Effector CD8-positive, alpha-beta T cell (primary cell): ENCODE measurements at places on chromosomes 2 and 18.

DNA sequence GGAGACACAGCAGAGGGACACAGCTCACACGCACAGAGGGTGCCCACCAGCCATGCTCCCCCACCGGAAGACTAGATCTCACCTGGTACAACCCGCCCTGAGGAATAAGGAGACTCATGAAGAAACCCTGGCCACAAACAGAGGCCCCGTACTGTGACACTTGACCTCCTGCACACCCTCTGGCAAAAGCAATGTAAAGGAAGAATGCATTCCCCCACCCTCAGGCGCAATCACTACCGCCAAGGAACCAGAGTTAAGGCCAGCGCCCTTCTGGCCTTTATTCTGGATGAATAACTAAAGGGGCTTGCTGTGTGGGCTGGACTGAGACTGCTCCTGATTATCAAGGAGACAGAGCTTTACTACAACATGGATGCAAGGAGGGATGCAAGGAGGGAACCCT, 509.2 kb upstream of the SPHKAP start:
- no peak for DNase-seq

- no peak for DNase-seq
Observed at GRCh38 chr2:112724591-112725525, 4.0 kb downstream of the NT5DC4 start.

GRCh38 chr2:66574701-66575624, 140.0 kb downstream of the MEIS1 start:
- no peak for DNase-seq

DNA sequence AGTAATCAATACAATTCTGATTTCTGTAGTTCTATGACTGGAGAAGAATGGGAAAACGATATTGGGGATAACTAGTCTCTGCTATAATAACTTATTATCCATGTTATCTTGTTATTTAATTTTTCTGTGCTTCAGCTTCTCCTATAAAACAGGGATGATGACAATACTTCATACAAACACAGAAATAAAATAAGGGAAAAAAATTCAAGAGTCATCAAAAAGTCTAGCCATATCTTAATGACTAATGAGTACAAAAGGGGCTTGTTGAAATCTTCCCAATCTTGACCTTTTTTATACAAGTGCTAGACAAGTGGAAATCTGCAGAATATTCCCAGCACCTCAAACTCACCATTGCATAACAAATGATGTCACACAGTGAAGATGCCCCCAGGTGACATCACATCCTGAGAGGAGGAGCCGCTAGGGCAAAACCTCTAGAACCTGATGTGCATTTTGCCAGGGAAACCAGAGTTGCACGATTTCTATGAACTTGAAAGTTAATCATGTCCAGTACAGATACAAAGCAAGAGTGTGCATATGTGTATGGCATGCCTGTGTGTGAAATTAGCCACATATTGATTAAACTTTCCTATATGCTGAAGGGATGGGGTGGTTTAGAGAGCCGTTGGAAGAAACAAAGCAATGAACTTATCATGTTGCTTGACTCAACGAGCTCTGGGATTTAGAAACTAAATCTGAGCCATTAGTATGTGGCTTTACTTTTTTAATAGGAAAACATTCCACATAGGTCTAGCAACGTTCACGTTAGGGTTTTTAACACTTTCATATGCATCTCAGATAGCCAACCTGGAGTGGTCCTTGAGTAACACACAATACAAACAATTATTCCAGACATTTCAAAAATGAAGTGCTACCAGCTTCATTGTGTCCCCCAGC, 278.9 kb downstream of the SLC4A3 start:
- no peak for DNase-seq

- no peak for DNase-seq
Observed at GRCh38 chr2:47301277-47301618, 101.7 kb upstream of the MSH2 start.

GRCh38 chr2:197255543-197255942, 55.0 kb downstream of the ANKRD44 start:
- DNase-seq, result peak; percentile 47

DNA sequence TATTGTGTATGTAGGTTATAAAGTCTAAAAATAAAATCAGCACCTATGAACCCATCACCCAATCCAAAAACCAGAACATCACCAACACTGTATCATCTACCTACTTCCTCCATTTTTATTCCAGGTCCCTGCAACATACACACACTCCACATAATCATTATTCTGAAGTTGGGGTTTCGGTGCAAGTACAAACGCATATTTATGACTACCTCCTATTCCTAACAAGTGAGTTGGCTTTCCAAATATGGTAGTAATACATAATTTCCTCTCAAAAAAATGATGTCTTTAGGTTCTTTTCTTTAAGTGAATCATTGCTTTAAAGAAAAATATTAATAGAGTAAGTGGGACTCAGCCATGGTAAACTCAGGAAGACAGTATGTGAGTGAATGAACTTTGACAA, 3.3 kb downstream of the ACVR1 start:
- DNase-seq, result no peak

DNA sequence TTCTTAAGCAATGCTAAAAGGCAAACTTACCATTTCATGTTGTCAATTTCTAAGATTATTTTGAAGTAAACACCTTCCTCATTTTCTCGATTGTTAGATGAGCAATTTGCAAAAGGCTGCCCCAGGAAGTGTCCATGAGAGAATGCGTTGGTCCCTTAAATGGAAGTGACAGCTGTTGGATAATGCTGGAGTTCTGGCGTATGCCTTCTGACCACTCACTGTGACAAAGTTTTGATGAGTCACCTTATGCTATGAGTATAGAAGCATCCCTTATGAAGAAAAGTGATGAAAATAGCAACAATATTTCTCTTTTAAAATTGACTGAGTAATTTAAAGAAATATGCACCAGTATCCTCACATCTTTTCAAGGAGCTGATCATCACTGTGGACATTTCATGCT, 1497.5 kb downstream of the DPP10 start:
- DNase-seq, result no peak

DNA sequence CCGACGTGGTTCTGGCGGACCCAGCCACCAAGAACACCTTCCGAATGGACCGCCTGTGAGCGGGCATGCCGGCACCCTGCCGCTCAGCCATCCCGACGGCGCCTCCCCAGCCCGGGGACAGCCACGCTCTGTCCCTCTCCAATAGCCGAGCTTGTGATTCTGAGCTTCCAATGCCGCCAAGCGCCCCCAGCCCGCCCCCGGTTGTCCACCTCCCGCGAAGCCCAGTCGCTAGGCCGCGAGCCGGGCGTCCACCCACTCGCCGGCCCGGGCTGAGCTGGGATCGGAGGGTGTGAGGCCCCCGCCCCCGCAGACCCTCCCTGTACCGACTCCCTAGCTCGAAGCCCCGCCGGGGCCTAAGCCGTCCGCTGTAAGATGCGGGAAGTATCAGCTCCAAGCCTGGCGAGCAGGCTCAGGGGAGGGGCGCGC, 1195.1 kb upstream of the CHAC2 start:
- no peak for DNase-seq

GRCh38 chr2:144234542-144234871, 285.4 kb downstream of the ZEB2 start:
- no peak for DNase-seq

DNA sequence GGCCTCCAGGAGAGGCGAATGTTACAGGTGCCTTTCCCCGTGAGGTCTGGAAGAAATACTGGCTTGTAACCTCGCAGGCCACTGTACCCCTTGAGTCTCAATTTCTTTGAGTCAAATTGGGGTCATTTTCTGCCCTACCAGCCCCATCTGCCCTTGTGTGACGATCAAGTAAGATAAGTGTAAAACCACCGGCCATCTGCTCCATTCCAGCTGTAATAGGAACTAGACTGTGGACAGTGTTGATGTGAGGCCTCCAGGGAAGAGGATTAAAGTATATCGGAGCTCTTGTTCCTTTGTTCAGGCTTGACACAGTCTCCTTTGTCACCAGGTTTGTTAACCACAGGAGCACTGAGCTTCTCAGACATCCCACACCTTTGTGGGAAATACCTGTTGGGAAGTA, 65.6 kb downstream of the MRPS9 start:
- no peak for DNase-seq

- no peak for DNase-seq
Observed at GRCh38 chr18:78605255-78605654, 374.4 kb upstream of the SALL3 start.

DNA sequence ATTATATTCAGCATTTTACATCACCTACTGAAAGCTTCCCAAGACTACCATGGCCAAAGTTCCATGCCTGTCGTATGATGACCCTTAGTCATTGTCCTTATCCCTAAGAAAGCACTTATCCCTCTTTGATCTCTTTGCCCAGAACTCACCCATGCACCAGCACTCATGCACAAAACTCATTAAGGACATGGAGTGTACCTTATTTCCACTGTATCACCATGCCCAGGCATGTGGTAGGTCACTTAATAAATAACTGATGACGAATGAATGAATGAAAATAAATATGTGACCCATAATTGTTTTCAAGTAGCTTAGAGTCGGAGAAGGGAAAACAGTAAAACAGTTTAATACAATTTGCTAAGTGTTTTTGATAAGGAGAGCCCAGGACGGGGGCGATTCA, 220.1 kb downstream of the IKZF2 start:
- DNase-seq, result no peak

GRCh38 chr2:151775057-151775740, 40.9 kb upstream of the NEB start:
- no peak for DNase-seq

- no peak for DNase-seq
Observed at GRCh38 chr18:66124394-66124793, 373.6 kb downstream of the CDH7 start.

DNA sequence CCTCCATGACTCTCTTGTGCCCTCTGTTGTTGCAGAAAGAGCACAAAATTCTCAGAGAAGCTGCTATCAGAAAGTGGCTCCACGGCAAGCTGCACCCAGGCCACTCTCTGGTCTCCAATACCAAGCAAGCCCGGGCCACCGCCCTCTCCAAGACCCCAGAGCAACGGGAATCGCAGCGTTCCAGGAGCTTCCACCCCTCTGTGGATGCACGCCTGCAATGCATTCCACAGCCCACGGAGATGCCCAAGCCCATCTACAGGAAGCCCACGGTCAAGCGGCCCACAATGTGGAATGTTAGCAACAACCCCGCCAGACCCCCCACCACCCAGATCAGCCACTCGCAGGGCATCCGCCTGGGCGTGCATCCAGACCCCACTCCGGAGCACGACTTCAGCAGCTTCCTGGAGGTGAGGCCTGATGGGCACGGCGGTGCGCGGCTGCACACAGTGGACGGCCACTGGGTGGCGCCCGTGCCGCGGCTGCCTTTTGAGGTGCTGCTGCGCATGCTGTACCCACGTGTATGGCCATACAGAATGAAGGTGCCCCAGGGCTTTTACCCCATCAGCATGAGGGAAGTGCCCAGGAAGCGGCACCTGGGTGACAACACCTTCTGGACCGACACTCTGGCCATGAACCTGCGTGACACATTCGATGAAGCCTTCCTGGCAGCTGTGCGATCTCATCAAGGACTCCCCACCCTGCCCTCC, 6.3 kb downstream of the ANKRD53 start:
- peak; percentile 64 for DNase-seq

DNA sequence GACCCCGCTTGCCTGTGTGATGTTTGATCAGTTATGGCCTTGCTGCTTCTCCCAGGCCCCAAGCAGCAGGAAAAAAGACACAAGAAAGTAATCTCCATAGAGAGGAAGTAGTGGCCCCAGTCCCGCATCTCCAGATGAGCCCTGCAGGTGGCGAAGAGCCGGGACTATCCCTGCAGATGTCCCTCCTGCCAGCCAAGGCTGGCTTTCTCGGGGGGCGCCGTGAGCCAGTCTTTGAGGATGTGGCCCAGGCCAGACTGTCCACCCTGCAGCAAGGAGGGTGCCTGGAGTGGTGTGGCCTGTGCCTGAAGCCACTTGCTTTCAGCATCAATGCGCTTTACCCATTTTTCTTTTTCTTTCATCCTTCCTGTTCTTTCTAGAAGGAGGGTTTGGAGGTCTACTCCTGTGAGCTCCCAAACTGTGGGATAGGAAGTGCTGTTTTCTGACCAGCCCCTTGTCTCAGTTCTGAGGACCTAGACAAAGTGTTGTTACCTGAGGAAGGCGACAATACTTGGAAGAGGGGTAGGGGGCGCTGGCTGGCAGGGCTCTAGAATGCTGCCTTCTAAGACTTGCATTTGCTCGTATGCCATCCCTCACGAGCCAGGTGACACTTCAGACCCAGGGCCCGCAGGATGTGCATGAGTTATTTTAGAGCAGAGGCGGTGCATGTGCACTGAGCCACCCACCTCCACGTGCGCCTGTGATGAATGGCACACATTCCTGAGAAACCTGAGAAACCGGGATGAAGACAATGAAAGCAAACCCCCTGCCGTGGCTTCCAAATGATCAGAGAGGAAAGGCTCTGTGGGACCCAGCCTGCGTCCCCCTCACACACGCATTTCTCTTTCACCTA, 255.8 kb downstream of the FBXO15 start:
- no peak for DNase-seq

DNA sequence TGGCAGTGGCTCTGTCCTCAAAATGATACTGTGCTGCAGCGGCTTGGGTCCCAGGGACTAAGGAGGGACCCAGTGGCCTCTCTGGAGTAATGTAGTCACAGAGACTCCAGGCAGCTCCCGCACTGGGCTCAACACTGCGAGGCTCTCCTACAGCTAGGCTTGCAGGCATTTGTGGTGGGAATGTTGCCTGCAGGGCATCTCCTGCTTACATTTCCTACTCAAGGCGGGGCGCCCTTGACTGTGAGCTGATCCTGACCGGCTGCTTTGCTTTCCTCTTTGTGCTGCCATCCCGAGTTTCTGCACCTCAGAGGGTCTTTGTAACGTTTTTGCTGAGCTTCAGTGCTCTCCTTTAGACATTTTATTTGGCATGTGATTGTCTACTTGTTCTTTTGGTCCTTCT, 177.4 kb upstream of the FN1 start:
- no peak for DNase-seq

- no peak for DNase-seq
Observed at GRCh38 chr2:205589479-205589878, 92.8 kb upstream of the NRP2 start.

DNA sequence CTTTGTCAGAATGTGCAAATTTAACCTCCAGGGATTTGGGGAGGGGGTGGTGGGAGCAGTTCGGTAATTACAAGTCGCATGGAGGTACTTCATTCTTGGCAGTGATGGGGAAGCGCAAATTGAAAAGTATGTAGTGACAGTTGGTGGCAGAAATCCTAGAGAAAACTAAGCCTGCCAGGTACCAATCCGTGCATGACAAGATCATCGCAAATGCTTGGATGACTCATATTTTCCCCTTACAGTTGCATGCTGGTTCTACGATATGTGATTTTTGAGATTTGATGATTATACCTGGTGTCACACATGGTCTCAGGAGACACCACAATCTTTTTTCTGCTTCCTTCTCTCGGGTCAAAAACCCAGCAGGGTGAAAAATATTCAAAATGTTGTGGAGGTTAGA, 479.7 kb upstream of the ID2 start:
- no peak for DNase-seq

DNA sequence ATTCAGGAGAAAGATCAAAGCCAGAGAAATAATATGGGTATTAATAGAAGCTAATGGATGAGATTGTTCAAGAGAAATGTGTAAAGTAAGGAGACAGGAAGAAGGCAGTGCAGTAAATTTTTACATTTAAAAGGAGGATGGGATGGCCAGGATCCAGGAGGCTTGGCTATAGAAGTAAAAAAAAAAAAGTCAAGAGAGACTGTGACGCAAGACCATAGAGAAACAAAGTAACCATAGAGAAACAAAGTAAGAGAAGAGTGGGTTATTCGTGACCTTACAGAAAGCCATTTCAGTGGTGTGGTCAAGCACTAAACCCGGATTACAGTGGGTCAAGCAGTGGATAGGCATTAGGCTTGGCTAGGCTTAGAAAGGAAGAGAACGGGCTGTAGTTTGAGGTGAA, 10.5 kb upstream of the FAM171B start:
- no peak for DNase-seq
